ENCODE measurements at places on chromosomes 2 and 18.

GRCh38 chr2:113132414-113133021 is 5.1 kb downstream of the IL1RN start:
- no peak for DNase-seq

- DNase-seq = no peak
These were observed 33.5 kb downstream of the EPB41L3 start for GRCh38 chr18:5510135-5510846.

DNA sequence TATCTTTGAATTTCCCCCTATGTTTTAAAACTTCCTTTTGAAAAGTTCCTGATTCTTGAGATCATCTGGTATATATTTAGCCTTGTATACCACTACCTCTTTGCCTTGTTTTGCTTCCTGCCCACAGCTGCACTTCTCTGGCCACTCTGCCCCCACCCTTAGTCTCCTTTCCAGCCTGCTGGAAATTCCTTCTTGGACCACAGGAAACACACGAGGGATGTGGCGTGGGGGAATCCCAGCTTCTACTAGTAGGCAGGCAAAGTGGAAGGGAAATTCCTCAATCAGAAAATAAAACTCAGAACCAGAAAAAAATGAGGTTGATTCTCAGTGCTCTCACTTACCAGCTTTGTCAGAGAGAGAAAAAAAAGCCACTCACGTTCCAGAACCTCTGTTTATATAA is 13.4 kb downstream of the IL18RAP start:
- no peak for DNase-seq

- DNase-seq = no peak
These were observed 251.2 kb upstream of the ID2 start for GRCh38 chr2:8430628-8431027.

GRCh38 chr2:27664154-27664574 is 475 bp downstream of the SLC4A1AP start:
- no peak for DNase-seq

- DNase-seq = no peak
These were observed 841.0 kb upstream of the ID2 start for GRCh38 chr2:7840651-7841380.

GRCh38 chr2:66478731-66479316 is 43.9 kb downstream of the MEIS1 start:
- peak; percentile 77 for DNase-seq

GRCh38 chr2:140063356-140063755 is 1283.2 kb upstream of the NXPH2 start:
- no peak for DNase-seq

DNA sequence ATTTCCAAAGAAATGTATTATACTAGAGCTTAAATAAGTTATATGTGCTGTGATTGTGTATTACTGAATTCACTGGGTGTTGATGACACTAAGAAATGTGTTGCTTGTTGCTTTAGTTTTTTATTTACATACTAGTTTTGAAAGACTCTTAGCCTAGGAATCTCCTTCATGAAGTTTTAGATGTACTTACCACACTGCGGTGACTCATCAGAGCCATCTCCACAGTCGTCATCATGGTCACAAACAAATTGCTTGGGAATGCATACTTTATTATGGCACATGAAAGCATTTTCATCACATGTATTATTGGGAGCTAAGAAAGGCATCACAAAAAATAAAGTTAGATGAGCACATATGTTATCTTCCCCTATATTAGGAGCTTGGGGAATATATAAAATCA is 1624.2 kb downstream of the LRP1B start:
- DNase-seq = no peak

GRCh38 chr18:47735041-47735702 is 195.3 kb downstream of the SMAD2 start:
- no peak for DNase-seq

DNA sequence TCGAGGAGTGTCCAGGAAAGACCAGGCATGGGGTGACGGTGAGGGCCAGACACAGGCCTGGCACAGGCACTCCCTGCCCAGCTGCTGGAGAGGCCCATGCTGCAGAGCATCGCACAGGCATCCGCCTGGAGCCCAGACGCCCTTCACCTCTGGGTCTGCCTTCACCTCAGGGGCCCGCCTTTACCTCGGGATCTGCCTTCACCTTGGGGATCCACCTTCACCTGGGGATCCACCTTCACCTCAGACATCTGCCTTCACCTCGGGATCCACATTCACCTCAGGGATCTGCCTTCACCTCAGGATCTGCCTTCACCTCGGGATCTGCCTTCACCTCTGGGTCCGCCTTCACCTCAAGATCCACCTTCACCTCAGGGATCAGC is 7.7 kb downstream of the KIF1A start:
- DNase-seq = no peak

GRCh38 chr2:181457121-181457740 is at the start of gene ITGA4:
ITGA4 (plus strand) TSS chr2:181457386; CDS start chr2:181457655, 269 bp downstream.
- DNase-seq = no peak

DNA sequence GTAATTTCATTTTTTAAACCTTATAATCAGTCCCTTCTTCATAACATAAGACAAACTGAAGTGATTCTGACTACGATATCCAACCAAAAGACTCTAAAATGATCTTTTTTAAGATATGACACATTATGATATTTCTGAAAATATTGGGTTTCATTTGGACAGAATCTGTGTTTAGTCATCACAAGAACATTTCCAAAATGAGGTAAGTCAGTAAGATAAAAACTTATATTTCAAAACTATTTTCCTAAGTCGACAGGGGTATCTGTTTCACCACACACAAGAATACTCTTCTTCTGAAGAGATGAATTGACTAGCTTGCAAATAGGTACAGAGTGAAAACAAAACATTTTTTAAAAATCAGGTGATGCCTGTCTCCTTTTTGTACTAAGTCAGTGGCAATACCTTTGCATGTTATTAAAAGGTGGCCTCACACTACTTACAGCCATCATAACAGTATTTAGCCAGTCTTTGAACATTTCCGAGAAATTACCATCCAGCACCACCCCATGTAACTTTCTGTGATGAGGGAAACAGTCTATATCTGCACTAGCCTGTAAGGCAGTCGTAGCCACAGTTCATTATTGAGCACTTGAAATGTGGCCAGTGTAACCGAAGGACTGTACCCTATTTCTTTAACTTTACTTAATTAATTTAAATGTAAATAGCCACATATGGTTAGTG is 13.5 kb downstream of the STK39 start:
- DNase-seq = no peak

DNA sequence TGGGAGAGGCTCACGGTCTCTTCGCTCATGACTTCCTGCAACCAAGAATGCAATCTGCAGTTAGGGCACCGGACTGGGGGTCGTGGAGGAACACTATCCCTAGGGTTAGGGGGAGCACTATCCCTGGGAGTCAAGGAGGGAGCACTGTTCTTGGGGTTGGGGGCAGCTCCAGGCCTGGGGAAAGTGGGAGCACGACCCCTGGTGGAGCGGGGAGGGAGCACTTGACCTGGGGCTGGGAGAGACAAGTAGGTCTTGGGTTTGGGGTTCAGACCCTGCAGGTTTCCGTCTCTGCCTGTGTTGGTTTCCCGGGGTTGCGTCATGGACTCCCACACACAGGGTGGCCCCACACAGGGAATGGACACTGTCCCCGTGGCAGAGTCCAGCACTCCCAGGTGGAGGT is 133.6 kb downstream of the TPO start:
- no peak for DNase-seq

GRCh38 chr2:227703280-227703732 is 14.5 kb downstream of the SLC19A3 start:
- DNase-seq = peak; percentile 5

DNA sequence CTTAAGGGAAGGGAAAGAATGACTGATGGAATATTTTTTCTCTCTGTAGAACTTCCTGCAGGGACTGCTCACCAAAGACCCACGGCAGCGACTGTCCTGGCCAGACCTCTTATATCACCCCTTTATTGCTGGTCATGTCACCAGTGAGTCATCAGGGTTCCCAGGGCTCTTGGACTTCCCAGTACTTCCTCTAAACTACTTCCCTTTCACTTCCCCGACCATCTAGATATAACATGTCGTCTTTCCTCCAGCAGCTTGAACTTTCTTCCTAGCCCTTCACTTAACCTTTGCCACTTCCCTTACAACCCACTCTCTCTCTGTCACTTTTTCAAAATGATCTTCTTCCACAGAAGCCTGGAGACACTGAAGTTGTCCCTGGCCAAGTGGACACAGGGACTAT is 7.2 kb downstream of the STK36 start:
- DNase-seq = no peak

DNA sequence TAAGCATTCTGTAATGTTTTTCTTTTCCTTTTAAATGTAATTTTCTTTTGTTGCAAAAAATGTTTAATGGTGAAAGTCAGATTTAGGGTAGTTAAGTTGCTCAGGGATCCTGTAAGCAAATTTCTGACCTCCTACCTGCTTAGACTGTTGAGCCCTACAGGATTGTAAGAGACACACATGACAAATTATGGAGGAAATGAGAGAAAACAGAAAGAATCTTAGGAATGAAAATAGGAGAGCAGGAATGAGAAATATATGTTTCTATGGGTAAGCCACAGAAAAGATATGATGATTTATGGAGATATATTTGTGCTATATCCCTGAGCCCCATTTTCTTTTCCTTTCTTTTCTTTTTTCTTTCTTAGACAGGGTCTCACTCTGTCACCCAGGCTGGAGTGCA is 28.3 kb downstream of the CYBRD1 start:
- DNase-seq = no peak

Data from NCI-H2029 treated with DMSO at 0.1 percent for 48 hours (cell line).